ENCODE measurements at places on chromosomes 7 and 10.

DNA sequence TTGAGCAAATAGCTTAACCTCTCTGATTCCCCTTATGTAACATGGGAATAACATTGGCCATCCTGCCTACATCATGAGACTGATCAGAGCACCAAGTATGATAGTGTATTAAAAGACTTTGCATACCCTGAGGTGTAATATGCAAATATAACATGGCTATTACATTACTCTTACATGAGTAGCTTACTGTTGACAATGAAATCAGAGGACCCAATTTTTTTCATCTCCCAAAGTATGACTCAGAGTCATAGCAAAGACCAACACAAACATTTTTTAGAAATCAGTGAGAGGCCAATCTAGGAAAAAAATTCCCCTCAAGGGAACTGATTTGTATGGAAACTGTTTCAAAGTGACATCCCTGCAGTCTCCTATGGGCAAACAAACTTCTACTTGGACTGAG lies 47.0 kb upstream of the TMEM140 start:
- no peak for DNase-seq

DNA sequence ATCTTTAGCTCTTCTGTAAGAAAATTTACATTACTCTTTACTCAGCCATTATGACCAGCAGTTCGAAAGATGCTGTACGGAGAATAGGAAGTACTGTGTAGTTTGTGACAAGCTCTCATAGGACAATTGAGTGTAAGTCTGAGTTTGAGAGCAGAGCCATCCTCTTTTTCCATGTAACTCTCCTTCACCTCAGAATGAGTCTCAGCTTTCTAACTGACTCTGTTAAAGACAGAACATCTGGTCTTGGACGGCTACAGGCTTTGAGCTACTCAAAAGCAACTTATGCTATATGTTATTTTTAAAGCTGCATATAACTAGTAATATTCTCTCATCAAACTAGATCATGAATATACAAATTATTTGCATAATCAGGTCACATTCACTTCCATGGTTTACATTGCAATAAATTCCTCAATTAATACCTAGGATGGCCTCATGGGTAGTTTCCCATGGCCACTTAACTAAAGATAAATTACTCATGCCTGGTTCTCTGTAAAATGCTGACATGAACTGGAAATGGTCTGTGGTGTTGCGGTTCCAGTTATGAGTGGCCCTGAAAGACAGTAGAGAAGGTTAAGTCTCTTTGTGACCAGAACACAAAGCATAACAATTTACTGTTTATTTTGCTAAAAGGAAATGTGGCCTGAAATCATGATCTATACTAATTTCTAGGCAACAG lies 358.7 kb downstream of the PHF14 start:
- no peak for DNase-seq

DNA sequence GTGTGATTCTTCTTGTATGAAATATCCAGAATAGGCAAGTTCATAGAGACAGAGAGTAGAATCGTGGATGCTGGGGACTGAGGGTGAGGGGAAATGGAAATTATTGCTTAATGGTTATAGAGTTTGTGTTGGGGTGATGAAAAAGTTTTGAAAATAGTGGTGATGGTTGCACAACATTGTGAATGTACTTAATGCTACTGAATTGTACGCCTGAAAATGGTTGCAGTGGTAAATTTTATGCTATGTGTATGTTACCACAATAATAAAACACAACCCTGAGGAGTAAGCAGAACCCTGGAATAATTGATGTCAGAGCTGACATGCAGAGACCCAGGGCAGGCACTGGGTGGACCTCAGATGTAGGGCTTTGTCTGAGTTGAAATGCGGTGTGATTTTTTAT lies 57.6 kb downstream of the TACR2 start:
- no peak for DNase-seq

GRCh38 chr7:24026351-24026750 lies 257.6 kb upstream of the NPY start:
- DNase-seq = no peak

- no peak for DNase-seq
These were observed 1.1 kb upstream of the FAM53B start for GRCh38 chr10:124745252-124745651.

DNA sequence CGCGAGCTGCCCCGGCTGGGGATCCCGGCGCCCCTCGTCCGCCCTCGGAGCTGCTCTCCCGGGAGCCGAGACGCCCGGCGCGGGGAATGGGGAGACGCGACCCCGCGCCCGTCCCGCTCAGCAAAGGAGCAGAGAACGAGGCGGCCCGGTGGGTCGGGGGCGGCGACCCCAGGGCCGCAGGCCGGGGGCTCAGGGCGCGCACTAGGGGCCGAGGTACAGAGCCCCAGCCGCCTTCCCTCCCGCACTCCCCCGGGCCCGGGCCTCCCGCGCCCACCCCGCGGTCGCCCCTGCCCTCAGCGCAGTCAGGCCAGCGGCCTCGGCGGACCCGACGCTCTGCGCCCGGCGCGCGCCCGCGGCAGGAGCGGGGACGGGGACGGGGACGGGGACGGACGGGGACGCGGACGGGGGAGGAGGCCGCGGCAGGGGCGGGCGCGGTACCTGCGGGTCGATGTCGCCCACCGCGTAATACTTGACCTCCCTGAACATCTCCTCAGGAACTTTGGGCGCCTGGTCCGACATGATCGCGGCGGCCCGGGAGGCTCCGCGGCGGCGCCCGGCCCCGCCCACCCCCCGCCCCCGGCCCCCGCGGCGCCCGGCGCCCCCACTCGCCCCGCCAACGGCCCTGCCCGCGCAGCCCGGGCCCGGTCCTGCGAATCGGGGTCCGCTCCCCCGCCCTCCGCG lies 373 bp downstream of the PAXIP1 start:
- peak; percentile 20 for DNase-seq

- no peak for DNase-seq
These were observed 149.3 kb downstream of the KLF6 start for GRCh38 chr10:3635697-3636096.

DNA sequence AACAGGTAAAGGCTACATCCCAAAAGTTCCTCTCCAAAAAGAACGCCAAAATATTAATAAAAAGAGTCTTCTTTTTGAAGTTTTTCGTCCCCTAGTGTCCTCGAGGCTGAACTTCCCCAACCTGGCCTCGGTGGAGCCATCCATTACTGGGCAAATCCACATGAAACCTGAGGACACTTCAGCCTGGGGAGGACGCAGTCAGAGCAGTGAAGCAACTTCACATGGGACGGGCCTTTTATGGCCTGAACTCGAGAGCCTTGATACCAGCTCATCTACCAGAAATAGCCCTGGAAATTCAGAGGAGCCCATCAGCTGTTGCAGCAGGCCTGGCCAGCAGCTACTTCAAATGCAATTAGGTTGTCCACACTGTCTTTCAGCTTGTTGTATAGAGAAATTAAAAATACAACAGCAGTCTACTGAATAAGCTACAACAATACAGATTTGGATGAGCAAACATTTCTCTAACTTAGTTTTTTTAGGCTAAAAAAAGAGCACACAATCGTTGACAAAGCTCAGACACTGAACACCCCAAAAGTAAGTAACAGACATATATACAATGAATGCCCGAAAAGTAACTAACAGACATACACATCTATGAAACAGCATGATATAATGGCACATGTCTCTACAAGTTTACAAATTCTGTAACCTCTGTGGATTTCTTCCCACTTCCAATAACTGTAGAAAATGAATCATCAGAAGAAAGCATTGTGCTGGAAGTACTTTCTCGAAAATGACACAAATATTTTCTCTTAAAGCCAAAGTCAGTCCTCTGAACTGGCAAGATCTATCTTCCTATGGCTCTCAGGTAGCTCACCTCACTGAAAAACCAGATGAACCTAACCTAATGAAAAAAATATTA lies at the start of gene SVIL:
SVIL (minus strand) TSS at position 208 of the 862 bp plus-strand sequence. CDS start 79,913 bp downstream, outside the sequence.
- no peak for DNase-seq

DNA sequence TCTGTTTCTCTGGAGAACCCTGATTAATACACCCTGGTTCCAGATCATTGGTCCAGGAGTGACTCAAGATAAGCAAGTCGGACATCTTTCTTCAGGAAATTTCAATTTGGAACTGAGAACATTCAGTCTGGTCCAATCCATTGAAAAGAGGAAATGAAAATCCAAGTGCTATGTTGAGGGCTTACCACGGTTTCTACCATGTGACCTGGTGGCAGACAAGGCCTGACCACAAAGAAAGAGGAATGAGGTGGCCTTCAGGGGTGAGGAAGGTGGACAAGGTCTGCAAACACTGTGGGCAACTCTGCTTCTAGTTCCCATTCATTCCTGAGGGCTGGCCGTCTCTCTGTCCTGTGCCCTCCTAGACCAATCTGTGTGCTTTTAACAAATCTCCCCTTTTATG lies 149.2 kb upstream of the GHITM start:
- no peak for DNase-seq

Data from NCI-H446 (cell line).